SK-MEL-5 (cell line): ENCODE measurements at places on chromosomes 7 and 10.

DNA sequence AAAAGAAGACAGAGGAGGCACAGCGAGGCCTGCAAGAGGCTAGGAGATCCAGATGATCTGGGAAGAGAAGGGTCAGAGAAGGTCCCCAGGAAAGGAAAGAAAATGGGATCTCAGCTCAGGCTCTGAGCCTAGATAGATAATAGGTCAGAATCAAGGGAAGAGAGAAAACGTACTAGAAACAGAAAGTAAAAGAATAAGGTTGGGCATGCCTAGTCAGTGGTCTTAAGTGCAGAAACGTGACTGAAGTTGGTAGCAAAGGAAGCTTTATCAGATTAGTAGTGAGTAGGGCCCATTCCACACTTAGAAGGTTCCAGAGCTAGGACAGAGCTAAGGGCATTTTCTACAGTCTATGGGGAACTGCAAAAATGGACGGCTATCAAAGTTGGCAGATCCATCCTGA, 84.8 kb upstream of the ASAH2 start:
- no peak for DNase-seq

DNA sequence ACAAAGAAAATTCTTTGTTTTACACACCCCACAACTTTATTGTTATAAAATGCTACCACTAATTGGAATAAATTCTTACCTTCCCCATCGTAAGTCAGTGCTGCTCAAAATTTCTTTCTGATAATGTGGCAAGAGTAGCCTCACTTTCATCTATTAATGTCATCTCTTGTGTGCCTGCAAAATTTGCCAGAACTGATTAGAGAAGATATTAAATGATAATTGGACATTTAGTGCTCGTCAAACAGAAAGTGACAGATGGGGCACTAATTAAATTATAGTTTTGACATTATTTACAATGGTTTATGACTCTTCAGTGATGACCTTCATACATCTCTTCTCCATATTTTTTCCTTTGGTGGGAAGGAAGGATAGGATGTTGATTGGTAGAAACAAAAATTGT, 690.9 kb downstream of the NXPH1 start:
- no peak for DNase-seq

DNA sequence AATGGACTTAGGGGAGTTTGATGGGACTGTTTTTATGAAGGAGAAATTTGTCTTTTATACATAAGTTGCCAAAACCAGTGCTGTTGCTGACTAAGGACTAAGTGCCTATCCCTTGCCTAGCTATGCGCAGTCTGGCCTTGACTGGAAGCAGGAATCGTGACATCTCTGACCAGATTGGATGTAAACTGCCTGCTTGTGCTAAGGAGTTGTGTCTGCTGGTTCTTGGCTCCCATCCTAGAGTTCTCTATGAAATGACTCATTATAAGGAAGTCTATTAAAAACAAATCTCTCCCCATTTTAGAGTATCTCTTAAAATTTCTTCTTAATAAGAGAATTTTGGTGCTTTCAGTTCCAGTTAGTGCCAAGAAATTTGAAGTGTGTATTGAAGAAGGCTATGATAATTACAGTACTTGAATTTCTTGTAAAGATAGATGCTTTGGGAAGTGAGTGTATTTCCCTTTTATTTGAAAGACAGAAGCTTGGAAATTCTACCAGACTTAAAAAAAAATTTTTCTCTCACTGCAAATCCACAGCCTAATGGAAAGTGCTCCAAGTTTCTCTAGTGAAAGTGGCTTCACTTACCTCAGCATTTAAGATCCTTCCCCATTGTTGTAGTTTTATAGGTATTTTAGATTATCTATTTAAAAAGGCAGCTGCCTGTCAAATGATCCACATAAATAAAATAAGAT, 77.6 kb downstream of the BICC1 start:
- DNase-seq = no peak

DNA sequence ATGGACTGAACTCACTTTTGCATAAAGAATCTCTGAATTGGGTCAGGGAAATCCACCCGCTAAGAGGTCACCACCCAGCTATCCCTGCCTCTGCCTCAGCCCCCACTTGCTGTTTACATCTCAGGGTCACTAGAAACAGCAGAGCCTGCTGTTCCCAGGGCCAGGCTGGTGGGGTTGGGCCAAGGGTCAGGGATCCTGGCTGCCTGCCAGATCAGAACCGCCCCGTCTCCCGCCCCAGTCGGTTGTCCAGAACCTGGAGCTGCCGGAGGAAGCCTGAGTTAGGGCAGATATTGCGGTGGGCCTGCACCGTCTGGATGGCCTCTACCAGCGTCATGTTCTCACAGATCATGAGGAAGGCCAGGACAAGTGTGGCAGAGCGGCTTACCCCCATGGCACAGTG, 17.0 kb upstream of the SAMD8 start:
- no peak for DNase-seq
